ENCODE measurements at places on chromosomes 6 and 20.

DNA sequence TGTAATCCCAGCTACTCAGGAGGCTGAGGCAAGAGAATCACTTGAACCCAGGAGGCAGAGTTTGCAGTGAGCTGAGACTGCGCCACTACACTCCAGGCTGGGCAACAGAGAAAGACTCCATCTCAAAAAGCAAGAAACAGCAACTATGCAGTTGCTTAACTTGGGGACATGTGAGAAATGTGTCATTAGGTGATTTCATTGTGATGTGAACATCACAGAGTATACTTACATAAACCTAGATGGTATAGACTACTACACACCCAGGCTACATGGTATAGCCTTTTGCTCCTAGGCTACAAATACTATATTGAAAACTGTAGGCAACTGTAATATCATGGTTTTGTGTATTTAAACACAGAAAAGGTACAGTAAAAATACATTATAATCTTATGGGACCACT lies 3.3 kb upstream of the COQ3 start:
- no peak for DNase-seq

DNA sequence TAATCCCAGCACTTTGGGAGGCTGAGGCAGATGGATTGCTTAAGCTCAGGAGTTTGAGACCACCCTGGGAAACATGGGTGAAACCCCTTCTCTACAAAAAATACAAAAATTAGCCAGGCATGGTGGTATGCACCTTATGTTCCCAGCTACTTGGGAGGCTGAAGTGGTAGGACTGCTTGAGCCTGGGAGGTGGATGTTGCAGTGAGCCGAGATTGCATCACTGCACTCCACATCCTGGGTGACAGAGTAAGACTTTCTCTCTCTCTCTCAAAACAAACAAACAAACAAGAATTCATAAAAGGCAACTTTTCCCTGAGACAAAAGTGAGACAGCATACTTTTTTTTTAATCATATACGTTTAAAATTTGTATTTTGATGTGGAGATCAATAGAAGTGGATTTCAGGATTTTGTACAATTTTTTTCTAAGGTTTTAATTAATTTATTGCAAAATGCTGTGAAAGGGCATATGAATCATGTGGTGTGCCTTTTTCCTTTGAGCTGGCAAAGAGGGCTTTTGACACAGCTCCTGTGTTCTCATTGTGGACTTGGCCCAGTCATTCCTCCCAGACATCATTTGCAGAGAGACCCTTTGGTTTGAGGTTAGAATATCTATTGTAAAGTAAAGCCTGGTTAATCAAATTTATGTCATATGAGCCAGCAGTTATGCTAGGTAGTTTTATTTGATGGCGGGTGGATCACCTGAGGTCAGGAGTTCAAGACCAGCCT lies 77.1 kb downstream of the TULP4 start:
- no peak for DNase-seq

GRCh38 chr6:167996424-167997199 lies 859 bp upstream of the KIF25 start:
- DNase-seq, result no peak

DNA sequence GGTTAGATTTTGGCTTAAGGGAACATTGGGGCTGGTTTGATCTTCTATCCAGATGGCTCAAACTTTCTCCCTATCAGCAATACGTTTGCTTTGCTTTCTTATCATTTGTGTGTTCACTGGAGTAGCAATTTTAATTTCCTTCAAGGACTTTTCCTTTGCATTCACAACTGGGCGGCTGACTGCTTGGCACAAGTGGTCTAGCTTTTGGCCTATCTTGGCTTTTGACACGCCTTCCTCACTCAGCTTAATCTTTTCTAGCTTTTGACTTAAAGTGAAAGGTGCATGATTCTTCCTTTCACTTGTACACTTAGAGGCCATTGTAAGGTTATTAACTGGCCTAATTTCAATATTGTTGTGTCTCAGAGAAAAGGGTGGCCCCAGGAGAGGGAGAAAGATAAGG lies 254.9 kb downstream of the PLCB1 start:
- no peak for DNase-seq

DNA sequence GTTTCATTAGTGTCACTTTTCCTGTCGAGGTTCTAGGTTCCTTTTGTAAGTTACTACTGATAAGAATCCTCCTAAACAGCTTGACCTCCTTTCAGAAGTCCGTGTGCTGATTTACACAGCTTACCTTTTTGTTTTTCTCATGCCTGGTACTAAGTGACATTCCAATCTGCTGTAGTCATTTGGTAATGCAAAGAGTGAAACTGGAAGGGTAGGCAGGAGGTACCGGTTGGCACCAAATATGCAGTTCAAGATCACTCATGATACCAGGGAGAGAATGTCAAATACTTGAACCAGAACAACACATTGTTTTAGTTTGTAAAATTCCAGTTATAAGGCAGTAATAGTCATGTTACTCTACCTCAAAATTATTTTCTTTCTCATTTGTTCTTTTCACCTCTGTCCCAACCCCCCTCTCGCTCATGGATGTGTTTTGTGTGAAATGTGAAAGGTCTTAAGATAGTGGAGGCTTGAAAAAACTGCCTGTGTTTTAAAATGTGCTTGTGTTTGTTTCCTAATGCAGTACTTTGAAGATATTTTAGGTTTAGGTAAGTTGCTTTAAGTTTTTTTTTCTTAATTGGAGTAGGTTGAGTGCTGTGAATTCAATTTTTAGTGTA lies 23.2 kb downstream of the AFDN start:
- DNase-seq, result no peak

DNA sequence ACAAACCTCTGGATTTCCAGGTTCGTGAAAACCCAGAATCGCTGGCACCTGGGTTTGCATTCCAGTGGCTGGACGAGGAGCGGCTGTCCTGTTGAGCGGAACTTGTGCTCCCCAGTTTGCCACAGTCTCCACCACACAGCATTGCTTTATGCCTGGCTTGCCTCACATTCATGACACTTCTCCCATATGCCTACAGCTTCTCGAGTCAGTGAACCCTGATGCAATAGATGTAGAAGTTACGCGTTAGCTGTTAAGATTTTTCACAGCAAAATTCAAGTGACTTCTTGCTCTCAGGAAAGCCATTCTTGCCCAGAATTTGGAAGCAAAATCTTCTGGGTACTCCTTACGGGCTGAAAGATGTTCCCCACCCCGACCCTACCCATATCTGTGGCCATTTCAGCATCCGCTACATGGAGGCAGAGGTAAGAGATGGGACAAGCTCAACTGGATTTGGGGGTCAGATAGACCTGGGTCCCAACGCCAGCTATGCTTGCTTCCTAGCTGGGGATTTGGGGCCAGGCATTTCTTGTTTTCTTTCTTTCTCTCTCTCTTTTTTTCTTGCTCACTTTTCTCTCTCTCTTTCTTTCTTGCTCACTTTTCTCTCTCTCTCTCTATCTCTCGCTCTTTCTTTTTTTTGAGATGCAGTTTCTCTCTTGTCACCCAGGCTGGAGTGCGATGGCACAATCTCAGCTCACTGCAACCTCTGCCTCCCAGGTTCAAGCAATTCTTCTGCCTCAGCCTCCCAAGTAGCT lies 12.4 kb upstream of the GDAP1L1 start:
- no peak for DNase-seq

Measured in activated T-helper 9 cell treated with anti-CD3 and anti-CD28 coated beads, Interleukin-2, amount 50 U/mL, for 16 hours (primary cell).